ENCODE measurements at places on chromosomes 4 and X.

DNA sequence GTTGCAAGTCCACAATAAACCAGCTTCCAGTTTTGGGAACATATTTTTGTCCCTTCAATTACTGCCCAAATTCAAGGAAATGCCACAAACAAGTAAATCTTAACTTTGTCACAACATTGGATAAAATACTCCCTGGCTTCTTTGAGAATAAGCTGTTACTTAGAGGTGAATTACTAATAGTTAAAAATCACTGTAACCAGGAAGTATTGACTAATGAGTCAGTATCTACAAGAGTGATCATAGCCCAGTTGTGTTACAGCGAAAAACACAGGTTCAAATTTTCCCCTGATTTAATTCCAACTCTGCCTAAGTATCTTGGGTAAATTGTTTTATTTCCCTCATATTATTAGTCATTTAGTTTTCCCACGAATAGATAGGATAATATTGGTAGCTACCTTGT lies 291.2 kb upstream of the PPARGC1A start:
- DNase-seq: no peak

- no peak for DNase-seq
Observed at GRCh38 chr4:118035309-118035708, 1.0 kb downstream of the NDST3 start.

DNA sequence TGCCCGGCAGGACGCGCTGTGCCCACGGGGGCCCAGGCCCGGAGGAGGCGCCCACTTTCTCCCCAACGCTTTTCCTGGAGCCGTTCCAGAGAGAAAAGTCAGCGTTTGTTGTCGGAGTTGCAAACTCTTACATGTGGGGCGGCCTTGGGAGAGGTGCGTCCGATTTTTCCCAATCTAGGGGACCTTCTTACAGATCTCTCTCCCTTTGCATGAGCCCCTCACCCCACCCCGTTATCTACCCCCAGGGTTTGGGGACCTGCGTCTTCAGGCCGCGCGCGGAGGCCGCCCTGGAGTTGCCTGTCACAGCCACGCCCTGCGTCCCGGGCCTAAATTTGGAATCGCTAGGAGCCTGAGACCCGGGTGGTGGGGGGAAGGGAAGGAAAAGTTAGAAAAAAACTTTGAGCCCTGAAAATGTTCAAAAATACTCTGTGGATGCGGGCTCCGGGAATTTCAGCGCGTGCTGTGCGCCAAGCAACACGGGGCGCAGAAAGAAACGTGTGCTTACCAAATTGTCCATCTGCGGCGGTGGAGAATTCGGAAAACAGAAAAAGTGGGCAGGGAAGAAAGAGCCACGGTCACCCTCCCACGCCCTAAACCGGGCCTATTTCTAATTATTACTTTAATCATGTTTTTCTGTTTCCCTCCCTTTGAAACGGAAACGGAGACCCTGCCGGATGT lies 587 bp downstream of the CD99 start:
- DNase-seq: no peak

DNA sequence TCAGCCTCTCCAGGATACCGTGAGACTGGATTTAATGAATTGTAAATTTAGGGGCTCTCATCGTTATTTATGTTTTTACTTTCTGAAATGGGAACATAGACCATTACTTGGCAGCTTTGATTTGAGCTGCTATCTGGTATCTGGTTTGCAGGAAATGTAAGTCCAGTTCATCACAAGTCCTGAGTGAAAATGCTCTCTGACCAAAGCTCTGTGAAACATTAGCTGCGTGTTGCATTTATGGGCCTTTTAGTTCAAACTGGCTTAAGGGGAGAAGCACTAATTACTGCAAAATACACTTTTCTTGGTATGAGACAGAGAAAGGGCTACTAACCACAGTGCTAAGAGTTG lies 420 bp downstream of the CC2D2A start:
- no peak for DNase-seq

- DNase-seq: no peak
Observed at GRCh38 chr4:116180157-116180601, 905.2 kb downstream of the TRAM1L1 start.

GRCh38 chr4:6343939-6344408 lies 74.3 kb downstream of the WFS1 start:
- no peak for DNase-seq

DNA sequence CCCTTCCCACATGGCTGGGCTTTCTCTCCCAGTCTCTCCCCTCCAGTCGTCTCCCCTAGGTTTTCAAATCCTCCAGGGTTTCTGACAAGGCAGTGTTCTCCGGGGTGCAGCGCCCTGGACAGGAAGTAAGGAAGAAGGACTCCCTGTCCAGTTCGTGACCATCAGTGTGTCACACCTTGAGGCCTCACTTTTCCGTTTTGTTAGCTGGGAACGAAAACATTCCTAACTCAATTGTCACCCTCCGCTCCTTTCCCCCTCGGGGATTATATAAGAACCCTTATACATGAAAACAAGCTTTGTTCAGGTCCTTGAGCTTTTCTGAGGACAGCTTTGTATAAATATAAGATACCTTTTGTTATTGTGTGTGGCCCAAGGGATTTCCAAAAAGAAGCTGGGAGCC lies 92.1 kb downstream of the KDR start:
- no peak for DNase-seq
